Ovary (tissue), 10 donors: ENCODE measurements at places on chromosomes 16 and 17. TPM values are rescaled to one million over a fixed set of nuclear protein-coding genes. Genes with fewer than 3 reads are reported as not detected.

GRCh38 chr17:30720013-30720471, 104.5 kb downstream of the CRLF3 start:
- H3K27me3 ChIP-seq = no peaks in the 10 kb centered on the region
- H3K4me3 ChIP-seq = no peak overlapping the region
- no peaks in the 10 kb centered on the region for H3K36me3 ChIP-seq
- peak; percentile 5 for DNase-seq
- no peaks in the 10 kb centered on the region for H3K4me1 ChIP-seq
- no peak overlapping the region for H3K27ac ChIP-seq

Gene TCAP
- 1.6 TPM for total RNA-seq

Gene MT4
- total RNA-seq = not detected

Gene C17orf100
- total RNA-seq = 2.1 TPM

GRCh38 chr16:19837984-19838707, 46.5 kb downstream of the GPRC5B start:
- no peaks in the 10 kb centered on the region for H3K4me1 ChIP-seq
- no peak overlapping the region for H3K27ac ChIP-seq
- H3K4me3 ChIP-seq = no peak overlapping the region
- no peak for DNase-seq

Gene PIGS
- total RNA-seq = 28.0 TPM

- H3K36me3 ChIP-seq = no peaks in the 10 kb centered on the region
- H3K4me3 ChIP-seq = no peak overlapping the region
- peaks cover 12% of the 10 kb centered on the region for H3K4me1 ChIP-seq
- no peaks in the 10 kb centered on the region for H3K27me3 ChIP-seq
- no peak for DNase-seq
- H3K27ac ChIP-seq = no peak overlapping the region
These were observed 187.0 kb downstream of the CCDC182 start for GRCh38 chr17:57557834-57558681.

GRCh38 chr16:13559624-13560023, 360.3 kb upstream of the ERCC4 start:
- no peak overlapping the region for H3K4me3 ChIP-seq
- no peaks in the 10 kb centered on the region for H3K27me3 ChIP-seq
- H3K36me3 ChIP-seq = no peaks in the 10 kb centered on the region
- H3K27ac ChIP-seq = no peak overlapping the region
- no peaks in the 10 kb centered on the region for H3K4me1 ChIP-seq
- DNase-seq = no peak

Gene CA4
- 1.5 TPM for total RNA-seq

- no peak overlapping the region for H3K27ac ChIP-seq
- no peaks in the 10 kb centered on the region for H3K27me3 ChIP-seq
These were observed 46.6 kb downstream of the PECAM1 start for GRCh38 chr17:64343833-64344637.

Gene IGFBP4
- 457 TPM for total RNA-seq

DNA sequence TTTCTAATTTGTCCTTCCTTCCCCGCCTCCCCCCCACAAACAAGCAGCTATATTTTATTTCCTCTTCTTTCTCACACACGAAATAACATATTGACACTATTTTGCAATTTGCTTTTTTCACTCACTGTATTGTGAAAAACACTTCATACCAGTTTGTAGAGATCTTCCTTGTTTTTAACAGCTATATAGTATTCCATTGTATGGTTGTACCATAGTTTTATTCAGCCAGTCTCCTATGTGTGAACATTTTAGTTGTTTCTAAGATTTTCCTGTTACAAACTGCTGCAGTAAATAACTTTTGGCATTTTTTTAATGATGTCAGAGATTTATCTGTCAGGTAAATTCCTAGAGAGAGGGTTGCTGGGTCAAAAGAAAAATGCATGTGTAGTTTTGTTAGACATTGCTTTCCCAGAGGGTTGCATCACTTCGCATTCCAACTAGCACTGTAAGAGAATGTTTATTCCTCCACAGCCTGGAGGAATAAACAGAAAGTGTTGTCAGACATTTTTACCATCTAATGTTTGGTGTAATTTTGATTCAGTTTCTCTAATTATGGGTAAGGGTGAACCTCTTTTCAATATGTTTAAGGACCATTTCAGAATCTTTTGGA, 101.2 kb downstream of the MRTFB start:
- H3K36me3 ChIP-seq = no peaks in the 10 kb centered on the region
- no peaks in the 10 kb centered on the region for H3K27me3 ChIP-seq
- no peak for DNase-seq
- H3K27ac ChIP-seq = no peak overlapping the region
- H3K4me3 ChIP-seq = no peak overlapping the region

GRCh38 chr16:79422064-79422463, 178.5 kb downstream of the MAF start:
- H3K4me3 ChIP-seq = no peak overlapping the region
- no peaks in the 10 kb centered on the region for H3K4me1 ChIP-seq
- no peak for DNase-seq
- no peaks in the 10 kb centered on the region for H3K36me3 ChIP-seq
- H3K27ac ChIP-seq = no peak overlapping the region
- H3K27me3 ChIP-seq = no peaks in the 10 kb centered on the region

GRCh38 chr17:77735081-77735565, 223.4 kb upstream of the TNRC6C start:
- DNase-seq = no peak
- H3K36me3 ChIP-seq = no peaks in the 10 kb centered on the region
- no peaks in the 10 kb centered on the region for H3K27me3 ChIP-seq
- H3K4me3 ChIP-seq = no peak overlapping the region
- H3K4me1 ChIP-seq = peaks cover 9% of the 10 kb centered on the region

DNA sequence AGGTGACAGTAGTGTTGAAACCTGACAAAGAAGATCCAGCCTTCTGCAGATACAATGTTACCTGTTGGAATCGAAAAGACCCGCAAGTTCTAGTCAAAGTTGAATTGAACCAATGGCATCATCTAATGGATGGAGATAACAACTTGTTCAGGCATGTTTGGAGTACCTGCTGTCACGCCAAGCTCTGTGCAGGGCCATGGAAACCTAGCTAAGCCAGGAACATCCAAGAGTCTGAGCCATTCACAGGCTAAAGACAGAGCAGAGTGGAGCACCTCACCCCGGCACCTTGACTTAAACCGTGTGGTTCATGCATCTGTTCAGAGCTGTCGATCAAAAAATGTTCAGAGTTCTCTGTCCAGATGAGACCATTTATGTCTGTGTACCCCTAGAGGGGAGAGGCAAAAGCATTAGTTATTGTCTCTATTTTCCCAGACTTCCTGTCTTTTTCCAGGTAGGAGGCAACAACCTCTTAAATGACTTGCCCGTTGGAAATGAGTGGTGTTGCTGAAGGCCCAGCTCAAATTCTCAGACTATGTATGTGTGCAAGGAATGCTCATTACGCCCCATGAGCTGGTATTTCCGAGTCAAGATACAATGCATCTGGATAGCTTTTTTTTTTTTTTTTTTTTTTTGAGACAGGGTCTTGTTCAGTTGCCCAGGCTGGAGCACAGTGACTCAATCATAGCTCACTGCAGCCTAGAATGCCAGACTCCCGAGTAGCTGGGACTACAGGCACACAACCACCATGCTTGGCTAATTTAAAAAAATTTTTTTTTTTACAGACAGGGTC, 44.9 kb upstream of the XYLT1 start:
- no peak for DNase-seq
- no peaks in the 10 kb centered on the region for H3K36me3 ChIP-seq
- no peak overlapping the region for H3K4me3 ChIP-seq
- no peak overlapping the region for H3K27ac ChIP-seq
- H3K27me3 ChIP-seq = no peaks in the 10 kb centered on the region

DNA sequence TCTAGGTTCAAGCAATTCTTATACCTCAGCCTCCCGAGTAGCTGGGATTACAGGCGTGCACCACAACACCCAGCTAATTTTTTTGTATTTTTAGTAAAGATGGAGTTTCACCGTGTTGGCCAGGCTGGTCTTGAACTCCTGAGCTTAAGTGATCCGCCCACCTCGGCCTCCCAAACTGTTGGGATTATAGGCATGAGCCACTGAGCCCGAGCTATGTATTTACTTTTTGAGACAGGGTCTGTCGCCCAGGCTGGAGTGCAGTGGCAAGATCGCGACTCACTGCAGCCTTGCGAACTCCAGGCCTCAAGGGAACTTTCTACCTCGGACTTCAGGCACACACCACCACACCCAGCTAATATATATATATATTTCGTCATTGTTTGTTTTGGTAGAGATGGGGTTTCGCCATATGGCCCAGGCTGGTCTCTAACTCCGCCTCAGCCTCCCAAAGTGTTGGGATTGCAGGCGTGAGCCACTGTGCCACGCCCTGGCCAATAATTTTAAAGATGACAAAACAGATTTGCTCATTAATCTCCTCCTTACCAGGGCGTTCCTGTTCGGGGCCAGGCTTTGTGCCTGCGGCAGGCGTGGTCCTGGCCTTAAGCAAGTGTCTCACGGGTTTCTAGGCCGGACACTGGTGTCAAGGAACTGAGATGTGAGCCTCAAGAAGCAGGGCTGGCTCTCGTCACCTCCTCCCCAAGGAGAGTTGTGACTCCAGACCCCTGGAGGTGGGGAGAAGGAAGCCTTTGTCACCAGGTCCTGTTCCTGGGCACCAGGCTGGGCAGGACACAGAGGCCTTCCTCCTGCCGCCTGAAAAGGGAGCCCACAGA, 4.3 kb upstream of the NPW start:
- no peak overlapping the region for H3K4me3 ChIP-seq
- no peak overlapping the region for H3K27ac ChIP-seq
- H3K36me3 ChIP-seq = no peaks in the 10 kb centered on the region
- no peaks in the 10 kb centered on the region for H3K27me3 ChIP-seq
- DNase-seq = no peak

DNA sequence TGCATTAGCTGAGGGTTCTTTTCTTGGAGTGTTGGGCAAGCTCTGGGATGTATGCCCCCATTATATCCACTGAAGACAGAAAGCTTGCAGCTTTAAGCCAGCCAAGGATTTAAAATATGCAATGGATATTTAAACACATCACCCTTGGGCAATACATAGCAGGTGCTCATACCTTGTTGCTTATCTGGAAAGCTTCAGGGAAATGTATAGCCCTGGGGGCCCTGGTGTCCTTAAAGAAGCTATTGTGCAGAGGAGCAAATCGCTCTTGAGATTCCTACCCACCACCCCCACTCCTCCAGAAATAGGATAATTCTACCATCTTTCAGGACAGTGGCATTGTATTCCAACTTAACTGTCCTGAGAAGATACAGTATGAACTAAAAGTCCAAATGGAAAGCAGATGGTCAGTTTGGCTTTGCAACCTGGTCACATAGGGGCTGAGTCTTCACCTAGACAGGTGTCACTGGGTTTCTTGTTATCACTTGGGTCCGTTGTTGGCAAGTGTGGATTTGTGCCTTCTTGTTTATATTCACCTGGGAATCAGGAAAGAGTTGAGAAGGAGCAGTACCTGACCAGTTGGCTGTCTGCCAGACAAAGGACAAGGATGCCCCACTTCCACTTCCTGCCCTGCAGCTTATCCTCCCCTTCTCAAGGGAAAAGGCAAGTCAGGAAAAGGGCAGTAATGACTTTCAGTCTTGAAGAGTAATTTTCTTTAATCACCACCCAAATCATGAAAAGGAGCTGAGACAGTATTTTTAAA, 3.4 kb downstream of the ANKRD40CL start:
- H3K4me3 ChIP-seq = no peak overlapping the region
- H3K27ac ChIP-seq = no peak overlapping the region
- no peaks in the 10 kb centered on the region for H3K27me3 ChIP-seq
- no peaks in the 10 kb centered on the region for H3K4me1 ChIP-seq

GRCh38 chr17:50053654-50053960, 2.3 kb upstream of the ITGA3 start:
- no peaks in the 10 kb centered on the region for H3K27me3 ChIP-seq
- H3K4me3 ChIP-seq = no peak overlapping the region
- H3K4me1 ChIP-seq = peaks cover 17% of the 10 kb centered on the region
- H3K36me3 ChIP-seq = no peaks in the 10 kb centered on the region
- no peak overlapping the region for H3K27ac ChIP-seq

Gene IRX6
- total RNA-seq = 0.13 TPM

DNA sequence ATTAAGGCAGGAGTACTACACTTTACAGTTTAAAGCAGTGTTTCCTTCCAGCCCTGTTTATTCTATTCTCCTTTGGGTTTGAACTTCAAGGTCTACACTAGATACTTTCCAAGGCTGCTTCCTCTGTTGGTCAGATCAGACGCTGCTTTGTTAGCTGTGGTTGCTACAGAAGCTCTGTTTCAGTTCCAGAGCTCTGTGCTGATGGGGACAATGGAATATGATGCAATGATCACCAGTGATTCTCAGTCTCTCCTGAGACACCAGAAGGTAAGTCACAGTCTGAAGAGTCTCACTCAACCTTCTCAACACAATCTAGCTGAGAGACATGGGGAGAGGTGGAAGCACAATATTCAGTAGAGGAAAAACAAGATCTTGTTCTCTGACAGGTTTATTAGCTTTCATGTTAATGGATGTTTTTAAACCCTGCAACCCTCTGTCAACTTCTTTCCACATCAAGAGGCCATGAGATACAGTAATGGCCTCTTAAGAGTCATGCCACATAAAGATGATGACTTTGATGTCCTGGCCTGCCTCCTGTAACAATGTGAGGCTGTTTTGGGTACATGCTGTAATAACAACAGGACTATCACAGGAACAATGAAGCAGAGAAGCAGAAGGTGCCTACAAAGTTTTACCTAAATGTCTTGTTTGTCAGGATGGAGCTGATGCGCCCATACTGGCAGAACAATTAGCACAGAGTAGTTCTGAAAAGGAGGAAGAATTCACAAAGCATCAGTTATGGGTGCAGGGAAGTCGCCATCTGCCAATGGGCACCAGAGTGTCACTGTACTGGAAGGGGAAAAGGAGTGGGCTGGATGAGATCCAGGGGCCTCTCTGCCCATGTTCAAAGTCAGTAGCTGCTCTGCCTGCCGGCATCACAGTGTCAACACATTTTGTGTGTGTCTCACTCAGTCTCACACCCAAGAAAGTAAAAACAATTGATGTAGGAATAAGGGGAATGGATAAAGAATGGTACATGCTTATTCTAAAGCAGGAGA, 33.4 kb downstream of the PSME3IP1 start:
- peaks cover 2% of the 10 kb centered on the region for H3K4me1 ChIP-seq
- no peaks in the 10 kb centered on the region for H3K36me3 ChIP-seq
- DNase-seq = no peak
- no peak overlapping the region for H3K4me3 ChIP-seq
- H3K27ac ChIP-seq = no peak overlapping the region

Gene ABCC12
- total RNA-seq = not detected

GRCh38 chr16:56336711-56337110, 88.6 kb downstream of the AMFR start:
- DNase-seq = no peak
- H3K4me1 ChIP-seq = no peaks in the 10 kb centered on the region
- no peaks in the 10 kb centered on the region for H3K36me3 ChIP-seq
- no peak overlapping the region for H3K27ac ChIP-seq
- H3K4me3 ChIP-seq = no peak overlapping the region

Gene OR1F1
- not detected for total RNA-seq
